Epithelial cell of esophagus (primary cell): ENCODE measurements at places on chromosomes 7 and 10.

DNA sequence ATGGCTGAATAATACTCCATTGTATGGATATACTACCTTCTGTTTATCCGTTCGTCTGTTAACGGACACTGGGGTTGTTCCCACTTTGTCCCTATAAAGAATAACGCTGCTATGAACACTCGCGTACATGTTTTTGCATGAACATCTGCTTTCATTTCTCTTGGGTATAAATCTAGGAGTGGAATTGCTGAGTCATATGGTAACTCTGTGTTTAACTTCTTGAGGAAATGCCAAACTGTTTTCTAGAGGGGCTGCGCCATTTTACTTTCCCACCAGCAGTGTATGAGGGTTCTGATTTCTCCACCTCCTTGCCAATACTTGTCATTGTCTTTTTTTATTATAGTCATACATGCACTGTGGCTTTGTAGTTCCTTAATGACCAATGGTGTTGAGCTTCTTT is 20.6 kb upstream of the RASSF4 start:
- DNase-seq = no peak

DNA sequence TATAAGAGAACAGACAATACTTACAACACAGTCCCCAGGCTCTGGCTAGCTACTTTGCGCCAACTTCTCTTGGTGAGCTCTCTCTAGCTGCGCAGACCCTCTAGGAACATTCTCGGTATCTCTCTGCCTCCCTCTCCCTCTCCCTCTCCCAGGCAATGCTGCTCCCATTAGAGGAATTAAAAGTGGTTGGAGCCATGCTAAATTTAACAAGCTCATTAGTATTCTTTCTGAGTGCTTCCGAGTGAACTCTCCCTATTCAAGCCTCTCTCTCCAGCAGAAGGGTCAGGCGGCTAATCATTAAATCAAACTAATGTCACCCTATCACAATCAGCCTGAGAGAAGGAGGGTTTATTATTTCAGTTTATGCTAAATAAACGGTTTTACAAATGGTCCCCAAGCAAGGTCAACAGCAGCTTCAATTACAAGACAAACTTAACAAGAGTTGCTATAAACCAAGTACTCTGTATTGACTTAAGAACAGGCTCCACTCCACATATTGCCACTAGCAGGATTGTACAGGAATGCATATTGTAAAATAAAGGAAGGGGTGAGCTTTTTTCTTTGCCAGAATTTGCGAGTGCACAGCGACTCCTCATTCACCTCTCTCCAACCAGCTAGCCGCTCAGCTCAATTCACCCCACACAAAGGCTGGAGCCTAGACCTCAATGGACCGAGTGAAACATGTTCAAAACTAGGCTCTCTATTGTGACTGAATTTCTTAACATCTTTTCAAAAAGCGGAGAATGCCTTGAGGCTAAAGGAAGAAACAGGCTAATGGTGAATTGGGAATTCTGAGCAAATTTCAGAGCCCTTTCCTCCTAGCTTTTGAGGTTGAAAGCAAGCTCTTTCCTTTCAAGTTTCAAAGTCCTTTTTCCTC is 84.4 kb downstream of the GLI3 start:
- DNase-seq = no peak

- DNase-seq = peak; percentile 47
Measured at GRCh38 chr10:1057106-1057657, 997 bp downstream of the WDR37 start.

GRCh38 chr7:29337546-29338116 is 143.1 kb downstream of the CHN2 start:
- DNase-seq = no peak

- DNase-seq = peak; percentile 45
Measured at GRCh38 chr10:16521311-16522016, at the start of gene C1QL3. Gene C1QL3, minus strand, starts transcription at chr10:16521879. Its CDS starts 814 bp downstream, at chr10:16521065.

DNA sequence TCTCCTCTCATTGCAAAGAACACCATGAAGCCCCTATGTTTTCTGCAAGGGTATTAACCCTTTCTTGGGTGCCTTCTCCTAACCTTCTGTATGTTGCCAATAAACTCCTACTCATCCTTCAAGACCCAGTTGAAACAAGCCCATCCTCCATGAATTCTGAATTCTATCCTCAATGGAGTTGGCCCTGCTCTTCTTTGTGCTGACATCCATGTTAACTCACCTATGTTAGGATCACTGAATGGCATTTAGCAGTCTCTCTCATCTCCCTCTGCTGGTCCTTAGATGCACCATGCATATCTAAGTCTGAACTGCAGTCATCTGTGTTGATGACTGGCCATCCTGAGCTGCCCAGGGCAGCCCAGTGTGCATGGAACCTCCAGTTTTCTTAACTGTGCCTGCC is 129.8 kb downstream of the BUB3 start:
- DNase-seq = peak; percentile 32

DNA sequence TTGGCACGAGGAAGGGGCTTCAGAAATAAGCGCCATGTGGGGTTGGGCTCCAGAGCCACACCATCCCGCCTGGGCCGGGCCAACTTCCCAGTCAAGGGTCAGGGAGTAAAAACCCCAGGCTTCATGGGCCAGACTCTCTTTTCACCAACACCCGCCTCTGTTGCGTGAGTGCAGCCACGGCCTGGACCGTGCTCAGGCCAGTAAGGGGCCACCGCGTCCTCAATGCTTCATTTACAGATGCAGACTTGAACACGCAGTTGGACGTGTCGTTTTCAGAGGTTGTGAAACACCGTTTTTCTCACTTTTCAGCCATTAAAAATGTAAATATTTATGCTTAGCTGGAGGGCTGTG is 161.0 kb downstream of the WDR37 start:
- no peak for DNase-seq

- DNase-seq = no peak
Measured at GRCh38 chr10:114561008-114561523, 97.0 kb downstream of the ABLIM1 start.

GRCh38 chr7:158735935-158736334 is 31.3 kb upstream of the NCAPG2 start:
- no peak for DNase-seq

DNA sequence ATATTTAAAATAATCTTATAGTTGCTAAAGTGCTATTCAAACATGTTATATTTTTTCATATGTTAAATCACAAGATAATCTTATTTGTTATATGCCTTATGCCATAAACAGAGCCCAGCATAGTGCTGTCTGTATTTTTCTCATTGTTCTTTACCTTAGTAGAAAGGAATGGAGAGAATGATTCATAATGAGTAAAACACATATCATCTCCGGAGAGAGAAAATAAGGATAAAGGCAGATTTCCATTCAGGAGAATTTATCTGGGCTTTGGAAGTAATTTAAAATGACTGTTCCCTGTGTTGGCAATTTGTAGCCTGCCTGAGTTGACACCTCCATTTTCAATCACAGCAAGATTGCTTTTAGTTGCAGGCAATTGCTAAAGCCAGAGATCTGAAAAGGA is 30.2 kb downstream of the CHN2 start:
- peak; percentile 50 for DNase-seq

DNA sequence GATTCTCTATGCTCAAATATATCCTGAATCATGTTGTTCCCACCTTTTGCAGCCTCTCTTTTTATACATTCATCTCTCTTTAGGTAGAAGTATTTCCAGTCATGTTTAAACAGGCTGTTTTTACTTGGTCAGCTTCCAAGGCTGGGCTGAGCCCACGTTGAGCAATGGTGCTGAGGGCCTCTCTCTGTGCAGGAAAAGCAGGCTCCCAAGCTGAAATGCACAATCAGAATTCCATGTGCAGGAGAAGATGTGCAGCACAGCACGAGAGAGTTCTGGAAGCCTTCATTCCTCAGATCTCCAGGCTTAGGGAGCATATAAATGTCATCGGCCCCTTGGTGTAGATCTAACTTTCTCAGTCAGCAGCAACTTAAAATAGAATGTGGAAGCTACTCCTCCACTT is 588.5 kb downstream of the TNS3 start:
- peak; percentile 84 for DNase-seq

- no peak for DNase-seq
Measured at GRCh38 chr10:95600158-95600557, 39.0 kb upstream of the SORBS1 start.

DNA sequence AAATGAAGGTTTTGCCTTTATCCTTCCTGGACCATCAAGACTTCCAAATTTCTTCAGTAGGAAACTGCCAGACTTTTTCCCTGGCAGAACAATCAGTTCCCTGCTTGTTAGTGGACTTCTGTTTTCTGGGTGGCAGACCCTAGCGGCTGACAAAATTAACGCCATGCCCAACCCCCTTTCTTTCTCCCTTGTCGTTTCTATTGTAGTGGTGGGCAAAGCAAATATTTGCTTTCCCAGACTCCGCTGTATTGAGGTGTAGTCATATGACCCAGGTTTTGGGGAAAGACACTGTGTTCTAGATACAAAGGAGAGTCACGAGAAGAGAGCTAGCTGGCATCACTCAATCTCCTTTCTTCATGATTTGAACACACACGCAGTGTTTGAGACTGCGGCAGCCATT is 7.7 kb downstream of the PON2 start:
- no peak for DNase-seq

DNA sequence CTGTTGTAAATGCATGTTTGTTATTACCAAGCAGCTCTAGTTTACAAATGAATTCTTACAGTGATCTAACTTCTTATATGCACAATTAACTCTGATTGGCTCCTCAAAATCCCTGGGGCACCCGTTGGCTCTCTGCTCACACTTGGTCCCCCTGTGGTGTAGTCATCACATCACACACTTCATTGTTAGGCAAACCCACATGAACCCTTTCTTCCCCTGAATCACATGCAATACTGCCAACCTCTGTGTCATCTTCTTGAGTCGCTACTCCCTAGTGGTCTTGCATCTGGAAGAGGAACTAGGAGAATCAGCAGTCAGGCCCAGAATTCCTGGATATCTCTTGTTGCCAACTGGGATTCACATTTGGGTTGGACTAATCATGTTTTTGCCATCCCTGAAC is 73.1 kb downstream of the CD36 start:
- peak; percentile 33 for DNase-seq

- DNase-seq = peak; percentile 79
Measured at GRCh38 chr10:30803892-30804322, 174.4 kb upstream of the LYZL2 start.

GRCh38 chr7:50397320-50397970 is 52.7 kb downstream of the FIGNL1 start:
- no peak for DNase-seq

GRCh38 chr7:88540012-88540411 is 219.5 kb upstream of the ZNF804B start:
- no peak for DNase-seq

GRCh38 chr10:69846293-69846921 is 44.7 kb downstream of the COL13A1 start:
- no peak for DNase-seq

DNA sequence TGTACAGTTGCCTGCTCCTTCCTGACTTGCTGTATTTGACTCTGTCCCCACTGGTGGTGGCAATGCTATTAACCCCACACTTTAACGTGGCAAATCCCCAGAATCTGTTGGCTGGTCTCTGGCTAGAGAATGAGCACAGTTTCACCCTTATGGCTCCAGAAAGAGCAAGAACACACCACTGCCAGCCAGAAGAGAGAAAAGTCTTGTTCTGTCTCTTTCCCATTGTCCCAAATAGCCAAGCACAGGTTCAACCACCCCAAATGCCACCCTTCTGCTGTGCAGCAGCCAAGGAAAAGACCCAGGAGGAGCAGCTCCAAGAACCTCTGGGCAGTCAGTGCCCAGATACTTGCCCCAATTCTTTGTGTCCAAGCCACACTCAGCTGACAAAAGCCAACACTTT is 11.3 kb downstream of the SLC16A9 start:
- DNase-seq = no peak

GRCh38 chr7:11665357-11665756 is 166.6 kb downstream of the THSD7A start:
- DNase-seq = no peak

GRCh38 chr7:31466036-31466435 is 47.9 kb upstream of the ITPRID1 start:
- DNase-seq = no peak

- DNase-seq = no peak
Measured at GRCh38 chr7:129144834-129145668, 544 bp downstream of the TSPAN33 start.

- DNase-seq = no peak
Measured at GRCh38 chr10:70683601-70683934, 11.3 kb downstream of the ADAMTS14 start.

GRCh38 chr7:21908746-21909145 is 37.0 kb downstream of the CDCA7L start:
- DNase-seq = no peak

- DNase-seq = peak; percentile 89
Measured at GRCh38 chr7:123570390-123571182, 13.0 kb upstream of the NDUFA5 start.

DNA sequence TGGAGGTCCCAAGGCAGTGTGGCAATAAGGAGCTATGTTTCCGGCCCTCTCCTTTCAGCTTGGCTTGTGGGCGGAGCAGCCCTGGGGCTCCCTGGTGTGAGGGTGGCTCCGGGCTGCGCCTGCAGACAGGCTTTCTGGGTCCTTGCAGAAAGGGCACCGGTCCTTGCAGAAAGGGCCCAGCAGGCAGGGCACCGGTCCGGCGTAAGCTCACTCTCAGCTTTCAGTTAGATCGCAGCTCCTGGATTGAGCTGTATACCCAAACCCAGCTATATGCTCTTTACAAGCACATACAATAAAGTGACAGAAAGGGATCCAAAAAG is 293.8 kb upstream of the SHH start:
- no peak for DNase-seq
